ENCODE measurements at places on chromosomes 1 and 21. TPM values are rescaled to one million over a fixed set of nuclear protein-coding genes. Genes with fewer than 3 reads are reported as not detected.

DNA sequence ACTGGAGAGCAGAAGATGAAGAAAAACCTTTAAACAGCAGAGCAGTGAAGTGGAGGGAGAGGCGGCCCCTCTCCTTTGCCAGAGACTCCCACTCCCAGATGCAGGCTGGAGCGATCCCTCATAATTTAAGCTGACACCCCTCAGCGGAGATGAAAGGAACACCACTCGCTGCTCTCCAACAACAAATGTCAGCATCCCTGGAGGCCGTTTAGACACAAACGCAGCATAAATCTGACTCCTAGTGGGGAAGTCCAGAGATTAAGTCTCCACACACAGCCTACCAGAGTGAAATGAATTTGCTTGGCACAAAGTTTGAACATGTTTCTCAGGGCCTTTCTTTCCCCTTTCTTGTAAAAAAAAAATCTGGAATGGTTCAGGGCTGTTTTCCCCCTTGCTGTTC, 137.8 kb downstream of the LMX1A start:
- H3K27ac ChIP-seq, result no peak overlapping the region
- DNase-seq, result no peak

- H3K4me3 ChIP-seq, result no peak overlapping the region
- no peaks in the 10 kb centered on the region for H3K36me3 ChIP-seq
- no peak for DNase-seq
- no peaks in the 10 kb centered on the region for H3K27me3 ChIP-seq
Measured at GRCh38 chr21:37696936-37697335, 219.3 kb downstream of the KCNJ6 start.

GRCh38 chr1:219726480-219727272, 113.8 kb upstream of the ZC3H11B start:
- H3K4me1 ChIP-seq, result no peaks in the 10 kb centered on the region
- H3K27ac ChIP-seq, result no peak overlapping the region
- no peaks in the 10 kb centered on the region for H3K27me3 ChIP-seq
- no peak overlapping the region for H3K4me3 ChIP-seq
- no peak for DNase-seq

GRCh38 chr1:2929335-2929734, 91.9 kb upstream of the ACTRT2 start:
- no peak overlapping the region for H3K4me3 ChIP-seq
- H3K36me3 ChIP-seq, result no peaks in the 10 kb centered on the region
- H3K27ac ChIP-seq, result no peak overlapping the region
- H3K27me3 ChIP-seq, result no peaks in the 10 kb centered on the region
- no peak for DNase-seq
- H3K4me1 ChIP-seq, result no peaks in the 10 kb centered on the region

- peaks cover 19% of the 10 kb centered on the region for H3K4me1 ChIP-seq
- H3K27me3 ChIP-seq, result no peaks in the 10 kb centered on the region
- no peak for DNase-seq
- H3K36me3 ChIP-seq, result no peaks in the 10 kb centered on the region
- H3K27ac ChIP-seq, result no peak overlapping the region
Measured at GRCh38 chr1:205976708-205977401, 26.3 kb downstream of the RAB7B start.

The SPOCD1 gene
- total RNA-seq, result 4.2 TPM

The KIF17 gene
- 2.5 TPM for total RNA-seq

The COL9A2 gene
- total RNA-seq, result 7.1 TPM

The AK5 gene
- 6.9 TPM for total RNA-seq
